G401 (cell line): ENCODE measurements at places on chromosomes 7 and 10.

DNA sequence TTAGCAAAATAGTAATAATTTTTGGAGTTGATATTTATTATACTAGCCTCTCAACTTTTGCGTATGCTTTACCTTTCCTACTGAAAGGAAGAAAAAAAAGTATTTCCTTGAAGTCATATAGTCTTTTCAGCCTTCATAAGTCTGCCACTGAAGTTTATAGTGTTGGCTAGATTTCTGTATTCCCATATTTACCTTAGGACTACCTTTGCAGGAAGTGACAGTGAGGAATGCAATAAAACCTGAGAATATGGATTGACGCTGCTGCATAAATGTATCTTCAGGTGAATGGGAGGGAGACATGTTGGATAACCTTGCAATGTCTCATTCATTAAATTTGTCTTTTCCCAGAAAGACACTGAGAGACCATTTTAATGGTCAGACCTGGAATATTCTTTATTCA, 6.6 kb upstream of the LRRTM3 start:
- DNase-seq = no peak

DNA sequence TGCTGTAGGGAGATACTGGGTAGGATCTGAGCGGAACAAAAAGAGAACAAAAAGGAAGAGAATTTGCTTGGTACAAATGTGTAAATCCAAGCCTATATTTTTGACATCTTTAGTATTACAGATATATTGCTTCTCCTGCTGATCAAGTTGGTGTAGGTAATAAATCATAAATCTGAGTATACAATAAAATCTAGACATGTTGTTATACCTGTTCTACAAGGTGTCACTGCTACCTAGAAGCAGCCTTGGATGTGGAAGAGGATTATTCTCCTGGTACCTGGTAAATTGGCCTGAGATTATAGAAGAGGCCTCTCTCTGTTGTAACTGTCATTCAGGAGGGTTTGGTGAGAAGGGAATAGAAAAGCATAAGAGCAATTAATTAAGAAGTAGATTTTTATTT, 89.9 kb upstream of the LSM8 start:
- no peak for DNase-seq

DNA sequence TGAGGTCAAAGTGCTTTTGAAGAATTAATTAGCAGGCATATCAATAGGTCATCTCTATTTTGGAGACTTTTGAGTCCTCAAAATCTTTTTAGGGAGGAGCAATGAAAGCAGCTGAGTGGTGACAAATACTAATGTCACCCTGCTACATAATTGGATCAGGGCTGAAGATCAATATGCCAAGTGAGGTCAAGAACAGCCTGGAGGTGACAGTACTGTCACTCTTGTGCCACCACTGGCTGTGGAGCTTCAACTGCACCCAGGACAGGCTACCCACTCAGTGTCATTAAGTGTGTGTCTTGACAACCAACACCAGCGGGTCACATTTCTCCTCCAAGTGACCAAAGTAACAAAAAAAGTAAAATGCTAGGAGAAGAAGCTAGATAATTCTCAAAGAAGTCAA, 167.8 kb downstream of the DOCK4 start:
- DNase-seq = no peak

DNA sequence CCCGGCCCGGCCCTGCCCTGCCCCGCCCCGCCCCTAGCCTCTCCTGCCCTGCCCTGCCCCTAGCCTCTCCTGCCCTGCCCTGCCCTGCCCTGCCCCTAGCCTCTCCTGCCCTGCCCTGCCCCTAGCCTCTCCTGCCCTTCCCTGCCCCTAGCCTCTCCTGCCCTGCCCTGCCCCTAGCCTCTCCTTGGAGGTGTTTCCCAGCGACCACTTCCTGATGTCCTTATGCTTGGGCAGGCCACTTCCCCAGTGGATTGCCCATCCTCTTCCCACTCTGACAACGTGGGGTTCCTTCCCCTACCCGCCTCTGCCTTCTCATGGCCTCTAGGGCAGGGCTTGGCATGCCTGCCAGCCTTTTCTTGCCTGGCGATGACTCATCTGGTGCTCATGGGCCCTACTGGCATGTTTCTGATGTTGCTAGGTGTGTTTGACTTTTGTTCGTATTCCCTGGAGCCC, 21.2 kb downstream of the PRXL2A start:
- DNase-seq = no peak

- DNase-seq = no peak
Observed at GRCh38 chr7:37977243-37977642, 56.8 kb downstream of the EPDR1 start.
